ENCODE measurements at places on chromosomes 7 and 10.

- peak; percentile 41 for DNase-seq
- H3K27me3 ChIP-seq: no peaks in the 10 kb centered on the region
- peak overlapping the region; percentile 2 for H3K27ac ChIP-seq
- no peak overlapping the region for H3K4me3 ChIP-seq
- peaks cover 38% of the 10 kb centered on the region for H3K4me1 ChIP-seq
- peaks cover 14% of the 10 kb centered on the region for H3K36me3 ChIP-seq
These were observed 50.5 kb downstream of the EGFR start for GRCh38 chr7:55069271-55069792.

- DNase-seq: no peak
- no peaks in the 10 kb centered on the region for H3K27me3 ChIP-seq
- H3K27ac ChIP-seq: no peak overlapping the region
- H3K36me3 ChIP-seq: no peaks in the 10 kb centered on the region
- no peaks in the 10 kb centered on the region for H3K4me1 ChIP-seq
- H3K4me3 ChIP-seq: no peak overlapping the region
These were observed 122.7 kb upstream of the PDSS1 start for GRCh38 chr10:26574783-26575182.

GRCh38 chr7:158468181-158468580 lies 119.4 kb downstream of the PTPRN2 start:
- H3K27ac ChIP-seq: no peak overlapping the region
- no peaks in the 10 kb centered on the region for H3K27me3 ChIP-seq
- no peaks in the 10 kb centered on the region for H3K36me3 ChIP-seq
- no peaks in the 10 kb centered on the region for H3K4me1 ChIP-seq

DNA sequence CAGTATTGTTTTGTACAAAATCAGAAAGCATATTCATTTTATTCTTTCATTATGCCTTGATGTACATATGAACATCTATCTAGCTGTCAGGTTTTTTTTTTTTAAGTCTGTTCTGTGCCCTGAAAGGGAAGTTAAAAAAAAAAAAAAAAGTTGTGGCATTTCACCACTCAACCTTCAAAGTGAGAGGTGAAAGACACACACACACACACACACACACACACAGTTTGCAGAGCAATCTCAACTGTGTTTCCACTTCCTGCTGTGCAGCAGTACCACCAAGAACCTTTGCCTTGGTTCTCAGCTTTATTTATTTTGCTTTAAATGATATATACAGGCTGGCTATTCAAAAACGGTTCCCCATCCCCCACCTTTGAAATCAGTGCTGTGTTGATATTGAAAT lies 955.6 kb downstream of the GATA3 start:
- H3K36me3 ChIP-seq: no peaks in the 10 kb centered on the region
- no peaks in the 10 kb centered on the region for H3K27me3 ChIP-seq
- H3K27ac ChIP-seq: no peak overlapping the region

DNA sequence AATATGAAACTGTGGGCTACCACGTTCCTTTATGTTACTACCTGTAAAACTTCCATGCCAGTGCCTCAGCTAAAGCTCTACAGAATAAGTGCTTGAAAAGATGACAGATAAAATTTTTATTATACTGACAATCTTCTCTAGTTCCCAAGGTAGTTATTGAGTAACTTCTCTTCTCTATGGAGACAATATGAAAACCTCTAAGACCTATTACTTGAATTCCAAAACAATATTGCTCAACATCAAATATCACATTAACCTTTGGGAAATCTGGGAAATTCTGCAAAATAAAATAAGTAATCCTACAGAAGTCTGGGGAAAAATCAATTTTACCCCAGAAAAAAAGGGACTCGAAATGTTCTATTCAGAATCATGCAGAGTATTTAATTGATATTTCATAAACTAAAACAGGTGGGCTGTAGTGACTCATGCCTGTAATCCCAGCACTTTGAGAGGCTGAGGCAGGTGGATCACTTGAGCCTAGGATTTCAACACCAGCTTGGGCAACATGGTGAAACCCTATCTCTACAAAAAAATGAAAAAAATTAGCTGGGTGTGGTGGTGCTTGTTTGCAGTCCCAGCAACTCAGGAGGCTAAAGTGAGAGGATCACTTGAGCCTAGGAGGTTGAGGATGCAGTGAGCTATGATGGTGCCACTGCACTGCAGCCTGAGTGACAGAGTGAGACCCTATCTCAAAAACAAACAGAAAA lies 23.8 kb upstream of the ANK3 start:
- H3K4me1 ChIP-seq: peaks cover 22% of the 10 kb centered on the region
- H3K27me3 ChIP-seq: no peaks in the 10 kb centered on the region
- H3K36me3 ChIP-seq: no peaks in the 10 kb centered on the region
- DNase-seq: no peak

GRCh38 chr10:98528805-98529183 lies 82.1 kb upstream of the HPS1 start:
- no peaks in the 10 kb centered on the region for H3K27me3 ChIP-seq
- no peak for DNase-seq
- H3K27ac ChIP-seq: no peak overlapping the region
- H3K4me3 ChIP-seq: no peak overlapping the region

- H3K27me3 ChIP-seq: no peaks in the 10 kb centered on the region
- H3K36me3 ChIP-seq: no peaks in the 10 kb centered on the region
- H3K4me3 ChIP-seq: no peak overlapping the region
- DNase-seq: no peak
- no peaks in the 10 kb centered on the region for H3K4me1 ChIP-seq
- H3K27ac ChIP-seq: no peak overlapping the region
These were observed 60.8 kb upstream of the MEOX2 start for GRCh38 chr7:15747301-15747700.

- no peaks in the 10 kb centered on the region for H3K36me3 ChIP-seq
- no peak overlapping the region for H3K4me3 ChIP-seq
- H3K4me1 ChIP-seq: no peaks in the 10 kb centered on the region
These were observed 92.6 kb upstream of the RNF32 start for GRCh38 chr7:156547884-156548561.

GRCh38 chr10:43781480-43782361 lies 133.0 kb upstream of the ZNF32 start:
- 0 out of 2 replicates have a peak, but pooled peaks cover 1% of the 10 kb centered on the region for H3K4me1 ChIP-seq
- no peak overlapping the region for H3K27ac ChIP-seq
- peak; percentile 15 for DNase-seq
- no peak overlapping the region for H3K4me3 ChIP-seq

DNA sequence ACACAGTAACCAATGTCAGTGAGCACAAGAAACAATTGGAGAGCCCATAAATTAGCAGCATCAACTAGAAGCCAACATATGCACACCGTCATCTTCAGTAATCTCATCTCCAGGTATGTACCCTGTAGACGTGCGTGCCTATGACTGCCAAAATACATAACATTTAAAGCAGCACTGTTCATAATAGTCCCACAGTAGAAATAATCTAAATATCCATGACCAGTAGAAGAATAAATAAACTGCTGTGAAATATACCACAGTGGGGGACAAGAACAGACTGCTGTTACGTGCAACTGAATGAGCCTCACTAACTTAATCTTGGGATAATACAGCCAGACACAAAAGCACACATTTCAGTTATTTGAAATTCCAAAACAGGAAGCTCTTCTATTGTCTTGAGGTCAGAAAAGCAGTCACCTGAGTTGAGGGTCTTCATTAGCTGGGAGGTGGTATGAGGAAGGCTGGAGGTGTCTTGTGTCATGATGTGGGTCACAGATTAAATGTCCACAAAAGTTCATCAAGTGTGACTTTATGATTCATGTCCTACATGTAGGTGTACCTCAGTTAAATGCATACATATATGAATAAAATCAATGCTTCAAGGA lies 454.2 kb upstream of the AKR1E2 start:
- no peaks in the 10 kb centered on the region for H3K27me3 ChIP-seq
- H3K27ac ChIP-seq: peak overlapping the region; percentile 30
- DNase-seq: no peak
- H3K36me3 ChIP-seq: no peaks in the 10 kb centered on the region
- H3K4me3 ChIP-seq: no peak overlapping the region

- peak overlapping the region; percentile 93 for H3K27ac ChIP-seq
- H3K27me3 ChIP-seq: no peaks in the 10 kb centered on the region
- peaks cover 32% of the 10 kb centered on the region for H3K4me1 ChIP-seq
- H3K4me3 ChIP-seq: no peak overlapping the region
- H3K36me3 ChIP-seq: no peaks in the 10 kb centered on the region
These were observed 192.6 kb upstream of the LYZL2 start for GRCh38 chr10:30821994-30822692.

DNA sequence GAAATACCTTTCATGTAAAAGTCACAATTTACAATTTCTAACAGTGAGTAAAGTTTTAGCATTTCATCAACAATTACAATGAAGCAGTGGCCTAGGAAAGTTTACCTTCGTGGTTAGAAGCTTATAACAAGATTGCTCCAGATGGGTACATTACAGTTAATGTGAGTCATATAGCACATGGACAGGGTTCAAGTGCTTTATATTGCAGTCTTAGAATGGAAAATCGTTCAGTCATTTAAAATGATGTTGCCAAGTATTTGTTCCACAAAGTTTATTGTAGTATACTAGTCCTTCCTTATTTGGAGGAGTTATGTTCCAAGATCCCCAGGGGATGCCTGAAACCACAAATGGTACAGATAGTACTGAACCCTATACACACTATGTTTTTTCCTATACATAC lies 174.6 kb upstream of the TARP start:
- no peak overlapping the region for H3K27ac ChIP-seq

- H3K27me3 ChIP-seq: no peaks in the 10 kb centered on the region
- H3K36me3 ChIP-seq: no peaks in the 10 kb centered on the region
- H3K4me1 ChIP-seq: no peaks in the 10 kb centered on the region
- DNase-seq: peak; percentile 22
- H3K27ac ChIP-seq: no peak overlapping the region
These were observed 1.9 kb downstream of the LRRC72 start for GRCh38 chr7:16528520-16528919.

DNA sequence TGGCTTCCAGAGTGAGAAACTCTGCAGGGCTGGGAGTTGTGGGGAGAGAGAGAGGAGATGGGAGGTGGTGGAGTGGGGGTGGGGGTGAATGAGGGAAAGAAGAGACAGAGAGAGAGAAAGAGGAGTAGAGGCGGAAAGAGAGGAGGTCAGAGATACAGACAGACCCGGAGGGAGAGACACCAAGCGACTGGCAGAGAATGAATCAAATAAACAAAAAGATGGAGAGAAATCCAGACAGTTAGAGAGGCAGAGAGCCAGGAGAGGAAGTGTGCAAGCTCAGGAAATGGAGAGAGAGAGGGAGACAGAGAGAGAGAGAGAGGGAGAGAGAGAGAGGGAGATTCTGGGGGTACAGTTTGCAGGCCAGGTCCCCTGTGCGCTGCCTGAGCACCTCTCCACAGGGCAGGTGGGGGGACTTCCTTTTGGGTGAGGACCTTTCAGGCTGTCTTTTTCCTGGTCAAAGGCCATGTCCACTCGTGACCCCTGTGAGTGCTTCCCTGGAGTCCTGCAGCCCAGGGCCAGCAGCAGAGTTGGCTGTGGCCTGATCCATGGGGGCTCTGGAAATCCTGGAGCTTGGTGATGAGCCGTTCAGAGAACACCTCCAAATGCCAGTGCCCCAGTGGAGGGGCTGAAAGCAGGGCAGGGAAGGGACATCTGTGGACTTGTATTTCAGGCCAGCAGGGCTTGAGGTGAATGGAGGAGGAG lies 25.0 kb upstream of the PCBD1 start:
- no peaks in the 10 kb centered on the region for H3K36me3 ChIP-seq
- no peak overlapping the region for H3K27ac ChIP-seq
- H3K4me3 ChIP-seq: no peak overlapping the region

DNA sequence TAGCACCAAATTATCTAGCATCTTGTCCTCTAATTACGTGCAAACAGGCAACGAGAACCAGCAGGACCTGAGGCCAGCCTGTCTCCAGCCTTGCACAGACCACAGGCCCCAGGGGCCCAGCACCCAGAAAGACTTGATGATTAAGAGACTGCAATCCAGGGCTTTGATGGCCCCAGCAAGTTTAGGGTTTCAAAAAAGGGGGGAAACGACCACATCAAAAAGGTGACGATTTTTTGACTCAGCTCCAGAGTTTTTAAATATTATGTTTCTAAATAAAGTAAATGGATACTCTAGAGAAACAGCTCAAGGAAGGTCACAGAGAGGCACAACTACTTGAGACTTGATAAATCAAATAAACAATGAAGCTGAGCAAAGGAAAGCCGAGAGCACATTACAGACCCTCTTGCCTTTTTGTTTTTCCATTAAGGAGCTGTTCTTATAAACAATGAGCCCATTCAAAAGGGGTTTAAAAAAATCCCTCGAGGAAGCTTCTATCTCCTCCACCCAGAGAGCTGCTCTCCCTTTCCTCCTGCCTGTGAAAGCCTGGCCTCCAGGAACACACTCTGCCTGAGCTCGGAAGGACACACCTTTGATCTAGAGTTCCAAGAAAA lies 44.1 kb downstream of the GLI3 start:
- peak; percentile 38 for DNase-seq
- H3K4me3 ChIP-seq: no peak overlapping the region
- peak overlapping the region; percentile 45 for H3K27ac ChIP-seq
- H3K4me1 ChIP-seq: peaks cover 14% of the 10 kb centered on the region
- no peaks in the 10 kb centered on the region for H3K27me3 ChIP-seq

DNA sequence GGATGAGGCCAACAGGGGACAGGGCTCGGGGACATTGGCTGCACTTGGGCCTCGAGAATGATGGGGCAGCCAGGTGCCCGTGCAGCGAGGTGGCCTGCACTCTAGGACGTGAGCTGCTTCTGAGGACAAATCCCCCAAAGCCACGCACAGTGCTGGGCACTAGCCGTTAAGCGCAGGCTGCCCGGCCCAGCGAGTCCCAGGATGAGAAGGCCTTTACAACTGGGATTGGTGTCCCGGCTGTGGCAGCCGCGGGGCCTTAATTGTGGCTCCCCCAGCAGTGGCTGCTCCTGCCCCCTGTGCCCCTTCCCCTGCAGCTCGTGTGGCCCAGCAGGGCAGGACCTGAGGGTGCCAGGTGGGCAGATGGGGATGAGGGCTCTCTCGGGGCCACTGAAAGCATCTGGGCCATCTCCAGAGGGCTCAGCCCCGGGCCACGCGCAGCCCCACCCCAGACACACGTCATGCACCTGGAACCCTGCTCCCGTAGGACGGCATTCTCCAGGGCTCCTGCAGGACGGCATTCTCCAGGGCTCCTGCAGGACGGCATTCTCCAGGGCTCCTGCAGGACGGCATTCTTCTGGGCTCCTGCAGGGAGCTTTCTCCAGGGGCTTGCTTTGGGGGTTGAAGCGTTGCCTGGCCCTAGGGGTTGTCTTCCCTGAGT lies 6.6 kb downstream of the PWWP2B start:
- H3K36me3 ChIP-seq: peaks cover 18% of the 10 kb centered on the region
- no peaks in the 10 kb centered on the region for H3K27me3 ChIP-seq
- peaks cover 6% of the 10 kb centered on the region for H3K4me1 ChIP-seq
- H3K4me3 ChIP-seq: no peak overlapping the region
- no peak overlapping the region for H3K27ac ChIP-seq

All from IMR-90 (cell line).